ENCODE measurements at places on chromosomes 6 and 20.
A peak's percentile ranks its signal among the peaks of the same experiment; 100 is the strongest.

GRCh38 chr6:137870744-137871247 is 3.7 kb downstream of the TNFAIP3 start:
- DNase-seq = peak; percentile 73

GRCh38 chr6:51502996-51503395 is 584.4 kb downstream of the PKHD1 start:
- DNase-seq = no peak

DNA sequence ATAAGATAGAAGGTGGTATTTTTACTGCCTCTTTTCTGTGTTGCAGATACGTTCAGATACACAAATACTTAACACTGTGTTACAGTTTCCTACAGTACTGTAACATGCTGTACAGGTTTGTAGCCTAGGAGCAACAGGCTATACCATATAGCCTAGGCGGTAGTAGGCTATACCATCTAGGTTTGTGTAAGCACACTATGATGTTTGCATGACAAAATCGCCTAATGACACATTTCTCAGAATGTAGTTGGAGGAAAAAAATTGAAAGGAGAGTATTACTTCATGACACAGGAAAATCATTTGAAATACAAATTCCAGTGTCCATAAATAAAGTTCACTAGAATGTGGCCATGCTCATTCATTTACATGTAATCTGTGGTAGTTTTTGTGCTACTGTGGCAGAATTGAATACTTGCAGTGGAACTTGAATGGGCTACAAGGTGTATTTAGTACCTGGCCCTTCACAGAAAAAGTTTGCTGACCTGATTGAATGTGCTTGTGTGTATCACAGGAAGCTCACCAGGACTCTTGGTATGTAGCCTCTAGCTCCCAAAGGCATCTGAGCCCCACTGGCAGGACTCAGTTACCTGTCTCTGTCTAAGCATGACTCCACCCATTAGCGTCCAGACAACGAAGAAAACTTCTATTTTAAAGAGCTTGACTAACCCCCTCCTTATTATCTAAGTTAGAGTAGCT is 18.8 kb downstream of the TOP1 start:
- peak; percentile 82 for DNase-seq

DNA sequence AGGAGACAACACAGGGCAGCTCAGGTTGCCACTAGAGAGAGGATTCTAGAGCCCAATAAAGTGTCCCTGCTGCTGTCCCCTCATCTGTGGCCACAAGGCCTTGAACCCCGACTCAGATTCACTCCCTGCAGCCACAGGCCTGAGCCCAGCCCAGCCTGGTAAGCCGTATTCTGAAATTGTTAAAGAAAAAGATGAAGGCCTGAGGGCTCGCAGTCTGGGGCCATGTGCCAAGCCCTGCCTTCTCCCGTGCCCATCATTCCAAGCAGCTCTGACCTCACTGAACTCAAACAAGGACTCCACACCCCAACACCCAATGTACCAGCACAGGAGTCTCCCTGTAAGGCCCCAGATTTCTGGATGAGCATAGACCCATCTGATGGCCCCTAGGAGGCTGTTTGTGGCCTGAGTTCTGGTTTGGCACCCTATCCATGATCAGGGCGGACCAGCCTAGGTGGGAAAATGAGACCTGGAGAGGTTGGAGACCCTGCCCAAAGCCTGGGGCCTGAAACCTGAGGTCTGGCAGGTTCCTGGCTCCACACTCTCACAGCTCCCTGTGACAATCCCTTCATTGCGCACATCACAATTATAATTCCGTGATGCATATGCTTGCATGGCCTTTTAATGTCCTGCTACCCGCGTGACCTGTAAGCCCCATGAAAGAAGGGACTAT is 62.0 kb upstream of the TOP1 start:
- DNase-seq = no peak

GRCh38 chr6:47483516-47483852 is 5.9 kb downstream of the CD2AP start:
- peak; percentile 17 for DNase-seq

- peak; percentile 88 for DNase-seq
Measured at GRCh38 chr6:13457577-13457976, 29.8 kb downstream of the GFOD1 start.

- peak; percentile 29 for DNase-seq
Measured at GRCh38 chr6:1872649-1873131, 263.0 kb downstream of the FOXC1 start.

- no peak for DNase-seq
Measured at GRCh38 chr6:52136934-52137467, 49.2 kb upstream of the IL17A start.

- DNase-seq = peak; percentile 25
Measured at GRCh38 chr20:62925420-62926228, 681 bp downstream of the DIDO1 start.

DNA sequence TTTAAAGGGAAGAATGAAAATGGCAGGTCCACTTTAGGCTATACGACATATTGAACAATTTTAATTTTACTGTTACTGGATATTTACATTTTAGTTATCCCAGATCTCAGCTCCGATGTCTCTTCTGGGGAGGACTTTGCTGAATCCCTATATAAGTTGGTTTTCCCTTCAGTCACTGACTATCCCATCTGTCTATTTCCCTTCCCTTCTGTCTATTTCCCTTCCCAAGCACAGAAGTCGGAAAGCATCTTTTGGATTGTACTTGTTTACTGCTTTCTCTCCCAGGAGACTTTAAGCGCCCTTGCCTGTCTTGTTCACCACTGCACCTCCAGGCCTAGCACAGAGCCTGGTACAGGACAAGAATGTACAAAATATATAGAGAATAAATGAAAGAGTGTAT is 165.8 kb upstream of the SALL4 start:
- DNase-seq = no peak

DNA sequence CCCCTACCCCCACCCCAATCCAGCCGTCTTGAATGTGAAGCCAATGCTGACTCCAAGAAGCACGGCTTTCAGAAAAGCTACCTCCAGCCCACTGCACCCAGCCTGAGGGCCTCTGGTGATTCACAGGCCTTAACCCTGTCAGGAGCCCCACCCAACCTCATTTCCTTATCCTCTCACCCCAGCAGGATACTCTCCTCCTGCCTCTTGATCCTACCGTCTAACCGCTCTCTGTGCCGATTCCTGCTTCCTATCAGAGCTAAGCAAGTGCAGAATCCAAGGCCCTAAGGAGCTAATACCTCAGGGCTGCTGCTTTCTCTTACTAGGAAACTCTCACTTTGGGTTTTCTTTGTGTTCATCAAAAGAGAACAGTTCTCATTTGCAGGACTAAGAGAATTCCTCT is 47.2 kb downstream of the TRERF1 start:
- DNase-seq = peak; percentile 93

DNA sequence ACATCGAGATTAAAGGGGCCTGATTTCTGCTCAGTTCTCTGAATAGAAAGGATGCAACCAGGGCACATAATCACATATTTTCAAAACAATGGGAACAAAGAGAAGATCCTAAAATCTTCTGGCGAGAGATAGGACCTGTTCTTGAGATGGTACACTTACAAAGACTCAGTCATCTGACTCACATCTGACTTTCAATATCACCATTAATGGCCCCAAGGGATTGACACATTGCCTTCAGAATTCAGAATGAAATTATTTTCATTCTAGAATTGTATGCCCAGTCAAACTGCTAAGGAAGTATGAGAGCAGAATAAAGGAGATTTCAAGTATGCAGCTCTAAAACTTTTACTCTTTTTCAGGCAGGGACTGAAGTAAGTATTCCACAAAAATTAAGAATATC is 240.7 kb upstream of the POU3F2 start:
- peak; percentile 10 for DNase-seq

GRCh38 chr20:47735412-47736400 is 49.6 kb downstream of the SULF2 start:
- no peak for DNase-seq

GRCh38 chr6:71277926-71278600 is 10.5 kb upstream of the OGFRL1 start:
- peak; percentile 16 for DNase-seq

- no peak for DNase-seq
Measured at GRCh38 chr6:141337191-141337590, 795.5 kb upstream of the GJE1 start.

- no peak for DNase-seq
Measured at GRCh38 chr20:37941332-37941731, 38.4 kb downstream of the VSTM2L start.

- no peak for DNase-seq
Measured at GRCh38 chr6:72560721-72561593, 60.9 kb upstream of the KCNQ5 start.

GRCh38 chr20:47343007-47343472 is 13.5 kb downstream of the ZMYND8 start:
- DNase-seq = no peak

GRCh38 chr20:16351415-16351814 is 221.8 kb downstream of the KIF16B start:
- no peak for DNase-seq

GRCh38 chr6:130020073-130020906 is 1.9 kb downstream of the L3MBTL3 start:
- DNase-seq = no peak

- no peak for DNase-seq
Measured at GRCh38 chr20:48618052-48618451, 209.7 kb downstream of the PREX1 start.

DNA sequence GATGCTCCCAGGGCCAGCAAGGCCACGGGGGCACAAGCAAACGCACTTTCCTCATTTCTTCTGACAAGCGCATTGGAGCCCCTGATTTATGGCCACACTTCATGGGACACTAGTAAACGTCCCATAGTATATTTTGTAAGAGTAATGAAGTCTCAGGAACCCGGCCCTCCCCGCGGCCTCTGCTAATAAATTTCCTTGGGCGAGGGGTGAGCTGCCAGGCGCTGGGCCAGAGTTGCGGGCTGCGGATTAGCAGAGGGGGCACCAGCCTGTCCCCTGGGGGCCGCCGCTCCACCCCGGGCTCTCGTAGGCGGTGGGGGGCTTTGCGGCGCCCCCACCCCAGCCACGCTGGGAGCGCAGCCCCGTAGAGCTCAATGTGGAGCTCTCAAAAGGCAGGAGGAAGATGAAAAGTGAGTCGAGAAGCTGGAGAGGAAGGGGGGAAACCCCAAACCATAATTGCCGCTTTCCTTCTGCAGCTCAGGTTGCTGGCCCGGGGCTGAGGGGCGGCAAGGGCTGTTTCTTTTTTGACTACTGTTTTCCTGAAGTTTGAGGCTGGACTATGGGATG is 173.6 kb downstream of the CDC5L start:
- no peak for DNase-seq

- no peak for DNase-seq
Measured at GRCh38 chr6:159119791-159120190, 49.4 kb upstream of the FNDC1 start.

DNA sequence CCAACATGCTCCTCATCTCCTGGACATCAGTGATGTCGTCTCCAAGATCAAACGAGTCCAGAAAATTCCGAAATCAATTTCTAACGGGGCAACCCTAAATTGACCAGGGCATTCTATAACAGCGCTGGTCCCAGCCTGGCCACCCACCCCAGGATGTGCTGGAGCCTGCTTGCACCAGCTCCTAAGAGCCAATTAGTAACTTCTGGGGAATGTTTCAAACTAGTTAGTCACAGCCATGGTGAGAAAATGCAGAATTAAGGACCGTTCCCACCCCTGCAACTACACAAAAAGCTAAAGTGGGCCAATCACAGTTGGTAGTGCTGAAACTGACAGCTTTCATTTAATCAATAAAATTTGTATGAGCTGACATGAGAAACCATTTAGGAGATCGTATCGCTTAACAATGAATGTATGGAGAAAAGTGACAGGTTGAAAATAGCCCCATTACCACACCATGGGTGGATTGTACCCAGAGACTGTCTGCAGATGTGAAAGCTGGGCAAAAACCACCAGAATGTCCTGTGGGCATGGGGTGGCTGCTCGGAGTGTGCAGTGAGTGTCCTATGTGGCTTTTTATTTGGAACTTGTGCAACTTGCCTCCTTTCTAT is 165.7 kb upstream of the AFDN start:
- no peak for DNase-seq

GRCh38 chr6:134132494-134133141 is 80.2 kb upstream of the SLC2A12 start:
- DNase-seq = no peak

GRCh38 chr6:7763881-7764280 is 38.0 kb downstream of the BMP6 start:
- DNase-seq = no peak

- DNase-seq = no peak
Measured at GRCh38 chr20:21699216-21699508, 6.3 kb upstream of the PAX1 start.

GRCh38 chr6:119890470-119890869 is 540.9 kb upstream of the MAN1A1 start:
- peak; percentile 21 for DNase-seq

DNA sequence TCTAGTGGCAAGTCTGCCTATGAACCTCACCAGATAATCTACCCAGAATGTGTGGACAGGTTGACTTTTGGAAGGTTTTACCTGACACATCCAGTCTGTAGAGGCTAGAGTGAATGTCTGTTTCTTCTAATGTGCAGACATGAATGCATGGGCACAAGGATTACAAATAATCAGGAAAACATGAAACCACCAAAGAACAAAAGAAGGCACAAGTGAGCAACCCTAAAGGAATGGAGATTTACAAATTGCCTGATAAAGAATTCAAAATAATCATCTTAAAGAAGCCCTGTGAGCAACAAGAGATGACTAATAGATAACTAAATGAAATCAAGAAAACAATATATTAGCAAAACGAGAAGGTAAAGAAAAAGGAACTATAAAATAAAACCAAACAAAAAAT is 876.1 kb upstream of the ADGRB3 start:
- peak; percentile 12 for DNase-seq

- DNase-seq = peak; percentile 98
Measured at GRCh38 chr6:14706378-14706929, 539.4 kb upstream of the JARID2 start.

DNA sequence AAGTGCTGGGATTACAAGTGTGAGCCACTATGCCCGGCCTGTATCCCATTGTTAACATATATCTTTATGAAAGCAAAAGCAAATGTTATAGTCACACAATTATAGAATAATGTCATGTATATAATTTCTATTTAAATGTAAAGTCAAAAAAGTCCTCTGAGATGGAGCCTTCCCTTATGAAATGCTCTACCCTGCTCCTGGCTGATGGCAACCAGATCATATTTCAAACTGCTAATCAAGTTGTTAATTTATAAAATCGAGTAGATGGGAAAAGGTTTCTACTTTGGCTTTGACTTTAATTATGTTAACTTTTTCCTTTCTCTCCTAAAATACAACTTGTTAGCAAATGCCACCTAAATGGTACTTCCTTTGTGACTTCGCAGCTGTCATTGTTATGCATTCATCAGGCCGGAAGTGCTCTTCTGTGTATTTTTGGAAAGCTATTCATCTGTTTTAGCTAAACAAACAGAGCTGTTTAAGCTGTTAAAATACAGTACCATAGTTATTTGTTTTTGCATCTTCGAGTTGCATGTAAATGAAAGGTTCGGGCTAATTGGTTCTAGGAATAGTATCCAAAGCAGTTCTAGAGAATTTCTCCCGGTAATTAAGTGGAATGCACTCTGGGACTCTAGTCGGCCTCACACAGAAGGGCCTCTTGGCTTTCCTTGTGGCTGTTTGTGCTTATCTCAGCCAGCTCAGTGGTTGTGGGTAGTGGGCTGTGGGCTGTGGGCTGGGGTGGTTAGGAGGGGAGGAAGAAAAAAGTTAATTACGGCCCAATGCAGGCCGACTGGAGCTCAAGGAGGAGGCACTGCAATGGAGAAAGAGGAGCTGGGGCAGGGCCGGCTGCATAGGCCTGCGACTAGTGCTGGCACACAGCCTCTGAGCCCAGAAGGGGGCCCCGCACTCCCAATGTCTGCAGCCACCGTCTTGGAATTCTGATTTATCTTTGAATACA is 34.8 kb downstream of the SLC35D3 start:
- no peak for DNase-seq

- peak; percentile 43 for DNase-seq
Measured at GRCh38 chr20:46894971-46895905, 595 bp downstream of the EYA2 start.

Measured in epithelial cell of esophagus (primary cell).